ENCODE measurements at places on chromosomes 11 and 22.
A peak's percentile ranks its signal among the peaks of the same experiment; 100 is the strongest.

DNA sequence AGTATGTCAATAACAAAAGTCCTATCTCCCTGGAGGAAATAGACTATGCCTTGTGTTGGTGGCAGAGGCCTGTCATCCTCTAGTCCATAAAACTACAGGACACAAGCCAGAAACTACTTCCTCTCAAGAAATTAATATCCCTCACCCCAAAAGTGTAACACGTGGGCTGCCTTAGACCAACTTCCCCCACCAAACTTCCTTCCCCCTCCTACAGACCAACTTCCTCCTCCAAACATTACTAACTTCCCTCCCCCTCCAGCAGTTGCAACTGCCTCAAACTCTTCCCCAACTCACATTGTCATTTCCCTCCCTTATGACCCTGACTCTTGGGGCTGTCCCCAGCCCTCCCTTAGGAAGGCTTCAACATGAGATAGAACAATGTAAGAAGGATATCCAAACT, 6.3 kb downstream of the OR52K2 start:
- no peak for DNase-seq

DNA sequence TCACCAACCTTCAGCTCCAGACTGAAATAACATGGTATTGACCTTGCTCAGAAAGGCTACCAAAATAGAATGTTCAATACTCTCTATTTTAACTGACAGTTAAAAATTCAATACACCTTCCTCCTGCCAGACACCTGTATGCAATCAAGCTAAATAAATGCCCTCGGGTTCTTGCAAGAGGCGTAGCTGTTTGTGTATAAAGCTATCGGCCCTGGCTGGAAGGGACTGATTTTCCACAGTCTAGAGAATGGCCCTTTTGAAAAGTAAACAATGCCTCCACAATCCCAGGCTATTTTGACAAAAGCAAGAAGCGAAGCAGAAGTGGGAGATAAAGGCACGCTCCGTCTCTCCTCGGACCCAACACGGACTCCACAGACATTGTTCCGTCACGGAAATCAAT, 791.2 kb downstream of the BRD1 start:
- no peak for DNase-seq

GRCh38 chr11:2084721-2085120, 54.5 kb downstream of the IGF2 start:
- DNase-seq: no peak

- no peak for DNase-seq
Measured at GRCh38 chr11:42462558-42463310, 849.1 kb upstream of the API5 start.

- DNase-seq: no peak
Measured at GRCh38 chr11:118205606-118206378, 19.0 kb downstream of the JAML start.

- no peak for DNase-seq
Measured at GRCh38 chr11:103877221-103877620, 159.2 kb upstream of the DDI1 start.

GRCh38 chr11:28834877-28835276, 726.7 kb downstream of the METTL15 start:
- no peak for DNase-seq

GRCh38 chr11:788953-789940, 643 bp downstream of the CEND1 start:
- DNase-seq: no peak

- DNase-seq: no peak
Measured at GRCh38 chr22:27987557-27987956, 68.5 kb upstream of the PITPNB start.

DNA sequence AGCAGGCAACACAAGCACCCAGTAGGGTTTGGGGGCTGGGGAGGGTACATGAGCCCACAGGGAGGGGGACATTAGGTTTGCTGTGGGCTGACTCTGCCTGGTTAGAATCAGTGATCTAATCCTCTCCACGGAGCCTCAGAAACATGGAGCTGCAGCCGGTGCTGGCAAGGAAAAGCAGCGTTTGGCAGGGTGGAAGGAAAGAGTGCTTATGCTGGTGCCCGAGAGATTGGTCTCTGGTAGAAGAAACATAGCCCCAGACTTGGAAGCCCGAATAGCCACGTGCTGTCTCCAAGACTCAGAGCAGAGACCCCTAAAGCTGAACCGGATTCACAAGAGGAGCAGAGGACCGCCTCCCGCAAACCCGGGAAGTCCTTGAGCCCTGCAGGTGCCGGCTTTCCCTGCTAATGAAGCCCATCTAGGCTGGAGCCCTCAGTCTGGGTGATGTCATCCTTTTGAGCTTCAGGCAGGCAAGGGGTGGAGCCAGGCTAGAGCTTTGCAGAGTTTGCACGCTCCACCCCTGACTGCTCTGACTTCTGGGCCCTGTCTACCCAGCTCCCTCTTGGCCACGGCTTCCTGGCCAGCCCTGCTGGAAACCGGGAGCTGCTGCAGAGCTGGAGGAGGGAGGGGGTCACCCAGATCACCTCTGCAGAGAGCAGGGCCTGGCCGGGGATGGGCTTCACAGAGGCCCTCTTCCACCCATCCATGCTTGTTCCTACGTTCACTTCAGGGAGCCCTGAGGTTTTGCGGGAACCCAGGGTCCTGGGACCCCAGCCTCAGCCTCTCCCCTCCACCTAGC, 35.0 kb upstream of the JAM3 start:
- peak; percentile 90 for DNase-seq

- DNase-seq: no peak
Measured at GRCh38 chr11:117816151-117816741, 8.3 kb downstream of the FXYD2 start.

Measured in hindlimb muscle (tissue), 1 donor.